Peyer's patch (tissue), 4 donors: ENCODE measurements at places on chromosomes 16 and 17. TPM values are rescaled to one million over a fixed set of nuclear protein-coding genes. Genes with fewer than 3 reads are reported as not detected.

Gene SLC52A1
- total RNA-seq, result 45.3 TPM

Gene GNG13
- not detected for total RNA-seq

Gene TSPAN10
- total RNA-seq, result not detected

Gene KRT27
- total RNA-seq, result not detected

Gene PDP2
- 16.5 TPM for total RNA-seq

Gene GABARAP
- total RNA-seq, result 363 TPM

Gene FCSK
- 127 TPM for total RNA-seq

Gene TBC1D3K
- total RNA-seq, result not detected

Gene EVI2A
- total RNA-seq, result 5.8 TPM

Gene FAAP100
- total RNA-seq, result 38.2 TPM

Gene RRN3
- 46.2 TPM for total RNA-seq

Gene LMF1
- 39.8 TPM for total RNA-seq

Gene ODAD4
- 2.1 TPM for total RNA-seq

Gene OR3A3
- not detected for total RNA-seq

Gene RABEP2
- total RNA-seq, result 124 TPM

Gene SMIM36
- not detected for total RNA-seq

Gene MEFV
- total RNA-seq, result 2.5 TPM

Gene CACNA1H
- 5.8 TPM for total RNA-seq

Gene COPZ2
- 11.4 TPM for total RNA-seq

Gene TOP3A
- total RNA-seq, result 29.6 TPM

Gene KRT20
- total RNA-seq, result 803 TPM

Gene SRCIN1
- 9.3 TPM for total RNA-seq

Gene HP
- total RNA-seq, result not detected

Gene CD300LF
- 1.1 TPM for total RNA-seq

Gene ERI2
- 15.0 TPM for total RNA-seq
